T-helper 1 cell (primary cell): ENCODE measurements at places on chromosomes 11 and 22.

DNA sequence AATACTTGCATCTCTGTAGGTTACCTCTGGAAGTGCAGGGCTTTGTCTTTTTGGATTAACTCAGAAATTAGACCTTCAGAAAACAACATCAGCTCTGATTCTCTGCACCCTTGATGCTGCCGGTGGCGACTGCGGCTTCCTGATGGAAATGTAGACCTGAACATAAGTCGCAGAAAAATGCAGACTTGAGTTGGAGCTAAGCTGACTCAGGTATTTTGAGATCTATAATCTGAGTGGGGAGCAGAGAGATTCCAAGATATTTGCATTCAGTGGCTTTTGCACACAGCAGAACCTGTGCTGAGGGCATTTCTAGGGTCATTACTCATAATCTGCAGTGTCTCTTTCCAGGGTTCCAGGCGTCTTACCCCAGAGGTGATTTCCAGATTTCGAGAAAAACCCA is 18.7 kb upstream of the NFAM1 start:
- no peak for DNase-seq

- DNase-seq = no peak
These were observed 14.7 kb downstream of the GLYATL2 start for GRCh38 chr11:58829786-58830185.

DNA sequence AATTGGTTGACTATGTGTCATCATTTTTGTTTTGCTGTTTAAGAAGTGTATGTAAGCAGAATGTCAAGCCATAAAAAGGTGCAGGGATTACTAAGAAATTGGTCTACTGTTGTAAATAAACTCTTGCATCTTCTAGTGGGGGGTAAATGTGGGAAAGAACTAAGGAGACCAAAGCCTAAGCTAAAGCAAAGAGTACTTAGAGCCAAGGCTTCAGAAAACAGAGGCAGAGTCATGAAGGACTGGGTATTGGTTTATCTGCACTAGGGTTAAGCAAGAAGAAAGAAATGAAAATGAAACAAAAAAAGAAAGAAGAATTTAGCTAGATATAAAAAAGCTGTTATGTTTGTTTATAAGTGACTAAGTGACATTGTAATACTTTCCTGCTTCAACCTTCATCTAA is 628.1 kb downstream of the METTL15 start:
- no peak for DNase-seq

DNA sequence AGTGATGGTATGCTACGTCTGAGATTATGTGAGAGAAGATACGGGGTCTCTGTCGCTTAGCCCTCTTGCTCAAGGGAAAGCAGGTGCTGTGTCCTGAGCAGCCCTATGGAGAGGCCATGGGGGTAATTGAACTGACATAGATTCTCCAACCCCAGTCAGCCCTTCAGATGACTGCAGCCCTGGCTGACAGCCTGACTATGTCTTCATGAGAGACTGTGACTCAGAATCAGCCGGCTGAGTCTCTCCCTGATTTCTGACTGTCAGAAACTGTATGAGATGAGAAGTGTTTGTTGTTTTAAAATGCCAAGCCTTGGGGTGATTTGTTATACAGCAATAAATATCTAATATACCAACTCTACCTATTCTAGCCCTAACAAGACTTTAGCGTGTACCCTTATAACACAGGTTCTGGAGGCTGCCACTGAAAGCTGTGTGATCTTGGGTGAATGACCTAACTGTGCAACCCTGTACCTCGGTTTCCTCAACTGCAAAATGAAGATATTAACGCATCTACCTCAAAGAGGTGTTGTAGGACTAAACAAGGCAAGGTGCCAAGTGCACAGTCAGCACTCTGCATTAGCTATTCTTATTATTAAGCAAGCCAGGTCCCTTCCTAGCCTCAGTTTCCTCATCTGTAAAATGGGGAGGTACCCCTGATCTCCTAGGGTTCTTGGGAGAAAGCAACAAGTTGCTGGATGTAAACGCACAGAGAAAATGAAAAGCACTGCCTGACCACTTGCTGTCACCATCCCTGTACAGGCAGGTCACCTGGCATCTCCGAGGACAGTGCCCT is 24.9 kb downstream of the SLC43A1 start:
- no peak for DNase-seq

DNA sequence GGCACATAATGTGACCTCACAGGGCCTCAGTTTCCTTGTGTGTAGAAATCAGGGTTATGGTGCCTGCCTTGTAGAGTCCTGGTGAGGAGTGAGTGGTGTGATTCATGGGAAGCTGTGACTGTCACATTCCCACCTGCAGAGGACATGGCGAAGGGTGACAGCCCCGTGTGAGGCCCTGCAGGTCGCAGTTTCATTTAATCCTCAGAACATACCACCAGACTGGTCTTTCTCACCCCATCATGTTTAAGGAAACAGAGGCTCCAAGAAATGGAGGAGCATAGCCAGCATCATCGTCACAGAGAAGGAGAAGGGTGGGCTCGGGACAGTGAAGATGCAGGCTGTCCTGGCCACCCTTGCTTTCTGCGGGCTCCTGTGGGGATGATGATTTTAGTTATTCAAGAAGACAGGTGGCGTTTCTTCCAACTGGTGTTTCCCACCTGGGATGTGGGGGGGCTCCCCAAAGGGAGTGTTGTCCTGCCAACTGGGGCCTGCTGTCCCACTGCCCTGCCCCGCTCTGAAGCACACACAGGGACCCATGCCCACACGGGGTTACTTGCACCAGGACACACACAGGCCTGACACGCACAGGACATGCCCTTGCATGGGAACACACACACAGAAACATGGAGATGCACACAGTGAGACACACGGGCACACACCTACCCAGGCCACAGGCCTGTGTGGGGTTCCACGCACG is 100.2 kb downstream of the BCR start:
- DNase-seq = no peak

GRCh38 chr11:14541192-14541947 is 21.2 kb upstream of the PSMA1 start:
- no peak for DNase-seq

DNA sequence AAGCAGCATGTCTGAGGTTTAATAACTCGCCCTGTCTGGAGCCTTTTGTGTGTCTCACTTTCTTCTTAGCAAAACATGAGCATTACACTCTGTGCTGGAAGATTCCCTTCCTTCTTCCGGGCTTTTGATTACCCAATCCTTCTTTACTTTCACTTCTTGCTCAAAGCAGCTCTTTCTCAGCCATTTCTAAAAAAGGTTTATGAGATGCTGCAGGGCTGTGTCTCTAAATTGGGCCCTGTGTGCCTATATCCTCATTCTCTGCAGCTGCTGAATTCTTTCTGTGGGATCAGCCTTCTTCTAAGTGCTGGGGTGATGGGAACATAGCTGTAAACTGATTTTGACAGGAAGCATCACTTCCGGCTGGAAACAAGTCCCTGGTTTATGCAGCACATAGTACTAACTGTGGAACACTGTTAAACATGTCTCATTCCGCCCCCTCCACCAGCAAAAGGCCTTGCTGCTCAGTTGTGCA is 71.8 kb downstream of the PIWIL4 start:
- no peak for DNase-seq

DNA sequence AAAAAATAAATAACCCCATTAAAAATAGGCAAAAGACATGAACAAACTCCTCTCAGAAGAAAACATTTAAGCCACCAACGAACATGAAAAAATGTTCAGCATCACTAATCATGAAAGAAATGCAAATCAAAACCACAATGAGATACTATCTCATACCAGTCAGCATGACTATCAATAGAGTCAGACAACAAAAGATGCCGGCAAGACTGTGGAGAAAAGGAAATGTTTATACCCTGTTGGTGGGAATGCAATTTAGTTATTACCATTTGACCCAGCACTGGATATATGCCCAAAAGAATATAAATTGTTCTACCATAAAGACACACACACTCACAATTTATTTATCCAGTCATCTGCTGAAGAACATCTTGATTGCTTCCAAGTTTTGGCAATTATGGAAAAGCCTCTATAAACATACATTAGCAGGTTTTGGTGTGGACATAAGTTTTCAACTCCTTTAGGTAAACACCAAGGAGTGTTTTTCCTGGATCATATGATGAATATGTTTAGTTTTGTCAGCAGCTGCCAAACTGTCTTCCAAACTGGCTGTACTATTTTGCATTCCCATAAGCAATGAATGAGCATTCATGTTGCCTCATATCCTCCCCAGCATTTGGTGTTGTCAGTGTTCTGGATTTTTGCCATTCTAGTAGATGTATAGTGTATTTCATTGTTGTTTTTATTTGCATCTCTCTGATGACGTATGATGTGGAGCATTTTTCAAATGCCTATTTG is 28.0 kb downstream of the OR8D1 start:
- no peak for DNase-seq

- no peak for DNase-seq
These were observed 141.0 kb downstream of the ARHGAP42 start for GRCh38 chr11:100827934-100828661.

DNA sequence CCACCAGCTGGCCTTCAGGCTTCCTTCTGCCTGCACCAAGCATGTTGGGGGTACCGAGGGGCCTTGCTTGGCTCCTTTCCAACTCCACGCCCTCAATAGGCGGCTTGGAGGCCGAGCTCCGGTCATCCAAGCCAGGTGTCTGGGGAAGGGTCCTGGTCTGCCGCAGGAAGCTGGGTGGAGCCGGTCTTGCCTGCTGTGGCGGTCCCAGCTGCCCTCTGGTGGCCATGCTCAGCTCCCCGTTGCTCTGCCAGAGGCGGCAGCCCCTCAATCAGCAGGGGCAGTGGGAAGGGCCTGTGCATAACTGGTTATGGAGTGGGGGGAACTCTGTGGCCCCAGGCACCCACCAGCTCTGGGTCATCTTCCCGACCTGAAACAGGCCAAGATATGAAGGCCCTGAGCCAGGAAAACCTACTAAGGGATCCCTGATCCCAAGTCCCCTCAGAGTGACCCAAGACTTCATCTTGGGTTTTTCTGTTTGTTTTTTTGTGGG is 3.2 kb downstream of the ARVCF start:
- DNase-seq = no peak

DNA sequence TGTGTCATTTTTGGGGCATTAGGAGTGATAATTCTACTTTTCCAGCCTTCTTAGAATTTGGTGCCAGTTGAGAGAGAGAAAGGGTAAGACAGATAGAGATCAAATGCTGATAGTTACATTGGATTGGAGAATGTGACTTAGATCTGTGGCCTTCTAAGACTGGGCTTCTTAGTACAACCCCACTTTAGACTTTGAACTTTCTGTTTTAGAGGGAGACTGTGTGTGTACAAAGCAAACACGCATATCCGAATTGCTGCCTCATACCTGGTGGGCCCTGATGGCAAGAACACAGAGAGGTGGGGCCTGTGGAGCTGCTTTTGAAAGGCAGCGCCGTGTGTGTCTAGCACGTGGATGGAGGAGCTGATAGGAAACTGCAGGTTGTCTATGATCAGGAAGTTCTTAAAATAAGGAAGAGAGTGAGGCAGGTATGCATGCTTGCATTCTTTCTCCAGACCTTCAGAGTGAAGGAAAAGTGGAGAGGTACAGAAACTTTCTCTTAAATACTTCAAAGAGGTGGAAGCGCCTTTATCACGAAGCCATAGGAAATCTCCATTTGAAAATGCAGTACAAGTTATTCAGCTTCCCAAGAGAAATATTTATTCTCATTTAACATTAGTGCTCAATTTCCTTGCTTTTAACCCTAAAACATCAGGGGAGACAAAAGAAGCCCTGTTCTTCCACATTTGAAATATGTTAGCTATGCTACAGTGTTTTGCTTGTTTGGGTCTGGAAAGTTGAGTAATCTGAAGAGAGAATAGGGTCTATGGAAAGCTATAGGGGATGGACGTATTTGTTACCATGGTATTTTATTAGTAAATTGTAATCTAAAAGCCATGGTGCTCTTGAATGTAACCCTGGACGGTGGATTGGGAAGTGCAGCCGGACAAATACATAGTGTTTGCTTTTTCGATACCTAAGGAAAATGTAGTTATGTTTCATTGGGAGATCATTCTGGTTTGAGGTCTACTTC is 13.7 kb downstream of the PDHX start:
- DNase-seq = no peak

GRCh38 chr11:1281326-1281973 is 28.0 kb downstream of the TOLLIP start:
- DNase-seq = no peak

- no peak for DNase-seq
These were observed 337.4 kb downstream of the MIAT start for GRCh38 chr22:26994801-26995200.

DNA sequence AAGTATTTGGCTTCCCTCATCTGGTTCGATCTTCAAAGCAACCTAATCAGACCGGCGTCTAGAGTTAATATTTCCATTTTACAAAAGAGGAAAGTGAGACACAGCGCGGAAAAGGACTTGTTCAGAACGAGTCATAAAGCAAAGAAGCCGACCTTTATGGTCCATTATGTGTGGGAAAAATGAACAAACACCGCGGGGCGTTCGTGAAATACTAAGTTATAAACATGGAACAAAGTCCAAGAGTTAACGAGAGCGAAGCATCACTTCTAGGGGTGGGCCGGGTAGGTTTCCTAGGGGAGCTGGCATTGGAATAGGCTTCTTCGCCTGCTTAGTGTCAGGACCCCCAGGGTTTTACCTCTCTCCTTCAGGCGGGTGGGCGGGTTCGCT is 575 bp downstream of the DUSP18 start:
- no peak for DNase-seq

DNA sequence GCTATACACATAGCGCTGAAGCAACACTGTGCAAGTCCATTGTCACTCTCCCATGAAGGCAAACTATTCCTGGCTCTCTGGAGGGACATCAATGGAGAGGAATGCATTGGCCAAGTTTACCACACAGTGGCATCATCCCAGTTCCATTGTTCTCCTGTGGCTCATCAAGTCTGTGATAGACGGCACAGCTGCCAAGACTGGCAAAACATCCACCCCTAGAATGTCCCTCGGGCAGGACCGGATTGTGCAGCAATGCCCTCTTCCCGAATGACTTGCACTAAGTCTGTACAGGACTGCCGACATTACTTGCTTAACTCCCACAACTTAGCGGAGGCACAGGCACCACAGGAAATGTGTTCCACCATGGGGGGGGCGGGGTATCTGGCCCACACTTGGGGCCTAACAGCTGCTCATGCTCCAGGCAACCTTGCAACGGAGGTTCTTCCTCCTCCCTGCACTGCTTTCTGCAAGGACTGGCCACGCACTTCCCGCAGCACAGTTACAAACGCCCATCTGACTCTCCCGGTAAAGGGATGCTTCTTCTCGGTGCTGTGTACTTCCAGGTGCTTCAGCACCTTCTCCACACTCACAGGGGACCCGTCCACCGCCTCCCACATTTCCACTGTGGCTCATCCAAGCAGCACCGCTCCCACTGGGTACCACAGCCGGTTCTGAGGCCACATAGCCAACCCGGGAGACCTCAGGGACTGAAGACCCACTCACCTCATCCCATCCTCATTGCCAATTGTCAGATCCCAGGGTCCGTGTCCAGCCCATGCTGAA is 1309.6 kb upstream of the RAG2 start:
- DNase-seq = no peak
